ENCODE measurements at places on chromosomes 16 and 17. TPM values are rescaled to one million over a fixed set of nuclear protein-coding genes. Genes with fewer than 3 reads are reported as not detected.

GRCh38 chr17:36475346-36475970 is 11.0 kb upstream of the ZNHIT3 start:
- no peak overlapping the region for H3K27ac ChIP-seq
- no peak overlapping the region for H3K4me3 ChIP-seq
- no peak for DNase-seq
- H3K4me1 ChIP-seq: peaks cover 5% of the 10 kb centered on the region
- H3K36me3 ChIP-seq: no peaks in the 10 kb centered on the region
- peaks cover 58% of the 10 kb centered on the region for H3K27me3 ChIP-seq

Gene OTOP3
- not detected for polyA plus RNA-seq

Gene TBX21
- 2.2 TPM for polyA plus RNA-seq

GRCh38 chr16:56919099-56919800 is 12.7 kb upstream of the HERPUD1 start:
- H3K4me3 ChIP-seq: no peak overlapping the region
- DNase-seq: no peak
- peak overlapping the region; percentile 100 for H3K27ac ChIP-seq
- H3K36me3 ChIP-seq: peaks cover 6% of the 10 kb centered on the region
- H3K27me3 ChIP-seq: no peaks in the 10 kb centered on the region

GRCh38 chr16:83458612-83459011 is 349.2 kb upstream of the HSBP1 start:
- H3K36me3 ChIP-seq: no peaks in the 10 kb centered on the region
- H3K4me3 ChIP-seq: no peak overlapping the region
- no peak overlapping the region for H3K27ac ChIP-seq
- no peaks in the 10 kb centered on the region for H3K27me3 ChIP-seq
- DNase-seq: no peak

GRCh38 chr16:73949574-73950320 is 346.9 kb upstream of the PSMD7 start:
- no peak overlapping the region for H3K4me3 ChIP-seq
- no peaks in the 10 kb centered on the region for H3K4me1 ChIP-seq
- H3K36me3 ChIP-seq: no peaks in the 10 kb centered on the region
- peaks cover 17% of the 10 kb centered on the region for H3K27me3 ChIP-seq
- no peak overlapping the region for H3K27ac ChIP-seq

GRCh38 chr17:59335685-59336084 is 4.2 kb downstream of the YPEL2 start:
- peak overlapping the region; percentile 67 for H3K27ac ChIP-seq
- no peaks in the 10 kb centered on the region for H3K36me3 ChIP-seq
- no peaks in the 10 kb centered on the region for H3K27me3 ChIP-seq
- H3K4me1 ChIP-seq: peaks cover 71% of the 10 kb centered on the region
- DNase-seq: no peak

Gene SNX20
- polyA plus RNA-seq: 40.3 TPM

- no peaks in the 10 kb centered on the region for H3K27me3 ChIP-seq
- H3K4me3 ChIP-seq: no peak overlapping the region
- no peaks in the 10 kb centered on the region for H3K36me3 ChIP-seq
- DNase-seq: no peak
- no peak overlapping the region for H3K27ac ChIP-seq
These were observed 45.4 kb upstream of the MEIOC start for GRCh38 chr17:44610871-44611270.

Gene CLDN7
- polyA plus RNA-seq: 4.8 TPM

Gene CCL4L2
- polyA plus RNA-seq: 6.6 TPM

Gene TMEM101
- polyA plus RNA-seq: 25.7 TPM

DNA sequence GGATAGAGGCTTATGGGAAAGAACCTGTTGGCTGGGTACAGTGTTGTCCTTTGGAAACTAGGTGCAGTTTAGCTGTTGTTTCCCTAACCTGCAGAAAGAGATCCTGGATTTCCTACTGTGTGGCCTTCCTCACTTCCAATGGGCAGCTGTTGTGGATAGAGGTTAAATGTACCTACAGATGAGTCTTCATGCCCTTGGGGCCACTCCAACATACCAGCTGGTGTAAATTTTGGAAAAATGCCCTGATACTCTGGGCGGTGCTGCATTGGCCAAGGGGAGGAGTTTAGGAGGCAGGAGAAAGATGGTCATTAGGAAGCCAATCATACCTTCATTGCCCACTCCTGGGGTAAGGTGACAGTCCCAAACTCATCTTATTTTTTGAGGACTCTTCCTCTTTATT is 70.2 kb downstream of the SNX11 start:
- H3K4me3 ChIP-seq: no peak overlapping the region
- DNase-seq: no peak
- peaks cover 23% of the 10 kb centered on the region for H3K36me3 ChIP-seq
- H3K4me1 ChIP-seq: no peaks in the 10 kb centered on the region
- no peak overlapping the region for H3K27ac ChIP-seq
- no peaks in the 10 kb centered on the region for H3K27me3 ChIP-seq

Gene NF1
- polyA plus RNA-seq: 7.2 TPM

- no peaks in the 10 kb centered on the region for H3K27me3 ChIP-seq
- no peak overlapping the region for H3K27ac ChIP-seq
- H3K36me3 ChIP-seq: no peaks in the 10 kb centered on the region
- H3K4me1 ChIP-seq: peaks cover 33% of the 10 kb centered on the region
- H3K4me3 ChIP-seq: peak overlapping the region; percentile 54
These were observed 119.9 kb upstream of the SMURF2 start for GRCh38 chr17:64781810-64782555.

DNA sequence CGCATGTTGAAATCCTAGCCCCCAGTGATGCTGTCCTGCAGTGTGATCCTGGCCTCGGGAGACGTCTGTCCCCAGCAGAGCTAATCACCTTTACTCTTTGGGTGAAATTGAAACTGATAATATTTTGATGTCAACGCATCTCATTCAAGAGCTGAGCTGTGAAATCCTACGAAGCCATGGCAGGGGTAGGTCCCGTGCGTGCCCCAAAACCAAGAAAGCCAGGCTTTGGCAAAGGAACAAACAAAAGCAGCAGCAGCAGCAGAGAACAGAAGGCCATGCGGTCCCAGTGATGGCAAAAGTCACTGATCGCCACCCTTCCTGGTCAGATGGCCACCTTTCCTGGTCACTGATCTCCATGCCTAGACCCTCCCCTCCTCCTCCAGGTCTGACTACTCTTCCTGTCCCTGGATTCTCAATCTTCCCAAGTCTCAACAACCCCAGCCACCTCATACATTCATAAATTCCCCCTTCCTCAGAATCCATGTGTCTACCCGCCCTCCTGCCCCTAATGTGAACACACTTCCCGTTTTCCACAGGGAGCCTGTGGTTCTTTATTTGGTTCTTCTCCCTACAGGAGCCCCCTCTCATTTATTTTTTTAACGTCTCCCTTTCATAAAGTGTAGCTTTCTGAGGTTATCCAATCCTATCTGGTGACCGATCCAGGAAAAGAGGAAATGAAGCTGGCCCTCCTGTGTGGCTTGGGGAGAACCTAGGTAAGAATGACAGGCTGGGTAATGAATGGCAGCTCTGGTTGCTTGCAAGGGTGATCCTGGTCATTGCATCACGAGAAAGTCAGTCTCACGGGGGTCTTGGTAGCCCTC is 50.3 kb downstream of the CPPED1 start:
- H3K27me3 ChIP-seq: no peaks in the 10 kb centered on the region
- DNase-seq: no peak
- H3K27ac ChIP-seq: no peak overlapping the region
- H3K4me1 ChIP-seq: no peaks in the 10 kb centered on the region
- H3K36me3 ChIP-seq: no peaks in the 10 kb centered on the region

- peaks cover 16% of the 10 kb centered on the region for H3K36me3 ChIP-seq
- no peak for DNase-seq
- no peak overlapping the region for H3K27ac ChIP-seq
- H3K27me3 ChIP-seq: no peaks in the 10 kb centered on the region
- H3K4me3 ChIP-seq: no peak overlapping the region
- peaks cover 38% of the 10 kb centered on the region for H3K4me1 ChIP-seq
These were observed 6.4 kb downstream of the PHKB start for GRCh38 chr16:47467501-47467900.

Gene TLCD1
- polyA plus RNA-seq: 0.93 TPM

DNA sequence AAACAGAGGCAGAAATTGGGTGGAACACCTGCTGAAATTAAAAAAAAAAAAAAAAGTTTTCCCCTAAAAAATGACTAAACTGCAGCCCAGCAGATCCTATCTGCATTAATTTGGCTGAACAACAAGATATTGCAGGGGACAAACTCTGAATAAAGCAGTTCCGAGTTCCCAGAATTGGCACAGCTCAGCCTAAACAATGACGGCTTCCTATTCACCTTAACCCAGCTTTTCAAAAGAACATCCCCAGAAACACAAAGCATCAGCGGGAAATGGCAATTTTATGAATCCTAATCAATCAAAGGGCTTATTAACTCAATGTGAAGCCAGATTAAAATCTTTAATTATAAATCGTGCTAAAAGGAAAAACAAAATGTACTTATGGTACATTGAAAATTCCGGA is 497.8 kb upstream of the ZFHX3 start:
- no peak overlapping the region for H3K27ac ChIP-seq
- peaks cover 52% of the 10 kb centered on the region for H3K27me3 ChIP-seq
- no peaks in the 10 kb centered on the region for H3K4me1 ChIP-seq

DNA sequence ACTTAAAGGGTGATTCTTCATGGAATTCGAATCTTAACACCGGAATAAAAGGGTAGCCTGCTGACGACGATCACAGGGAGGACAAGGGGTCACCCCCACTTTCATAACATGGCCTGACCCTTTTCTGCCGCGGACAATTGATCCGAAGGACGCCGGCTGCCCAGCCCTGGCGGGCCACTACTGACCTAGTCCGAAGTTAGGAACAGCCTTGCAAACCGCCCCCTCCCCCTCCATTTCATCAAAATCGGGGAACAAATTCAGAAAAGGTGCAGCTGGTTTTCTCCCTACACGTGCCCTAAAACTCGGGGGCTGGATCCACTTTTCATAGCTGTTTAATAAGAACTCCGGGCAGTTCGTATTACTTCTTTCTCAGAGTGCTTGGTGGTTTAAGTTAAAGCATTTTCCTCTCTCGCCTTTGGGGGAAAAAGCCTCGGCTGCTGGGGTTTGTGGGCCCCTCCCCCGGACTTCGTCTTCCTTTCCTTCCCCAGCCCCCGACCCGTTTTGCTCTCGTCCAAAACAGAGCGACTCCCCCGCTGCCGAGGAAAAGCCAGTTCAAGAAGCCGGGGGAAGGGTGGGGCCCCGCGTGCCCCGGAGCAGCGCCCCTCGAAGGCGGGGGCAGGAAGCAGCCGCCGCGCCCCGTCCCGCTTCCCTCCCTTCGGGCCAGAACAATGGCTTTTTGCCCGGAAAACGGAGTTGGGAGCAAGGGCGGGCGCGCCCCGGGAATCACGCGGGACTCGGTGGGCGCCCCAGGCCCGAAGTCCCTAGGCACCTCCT is 641 bp upstream of the CBX2 start:
- peak overlapping the region; percentile 76 for H3K4me3 ChIP-seq
- no peak for DNase-seq
- peaks cover 16% of the 10 kb centered on the region for H3K4me1 ChIP-seq
- H3K36me3 ChIP-seq: no peaks in the 10 kb centered on the region
- no peak overlapping the region for H3K27ac ChIP-seq

GRCh38 chr17:60168654-60169053 is 18.9 kb downstream of the CA4 start:
- peaks cover 8% of the 10 kb centered on the region for H3K4me1 ChIP-seq
- no peak for DNase-seq
- H3K4me3 ChIP-seq: no peak overlapping the region
- H3K27me3 ChIP-seq: no peaks in the 10 kb centered on the region

DNA sequence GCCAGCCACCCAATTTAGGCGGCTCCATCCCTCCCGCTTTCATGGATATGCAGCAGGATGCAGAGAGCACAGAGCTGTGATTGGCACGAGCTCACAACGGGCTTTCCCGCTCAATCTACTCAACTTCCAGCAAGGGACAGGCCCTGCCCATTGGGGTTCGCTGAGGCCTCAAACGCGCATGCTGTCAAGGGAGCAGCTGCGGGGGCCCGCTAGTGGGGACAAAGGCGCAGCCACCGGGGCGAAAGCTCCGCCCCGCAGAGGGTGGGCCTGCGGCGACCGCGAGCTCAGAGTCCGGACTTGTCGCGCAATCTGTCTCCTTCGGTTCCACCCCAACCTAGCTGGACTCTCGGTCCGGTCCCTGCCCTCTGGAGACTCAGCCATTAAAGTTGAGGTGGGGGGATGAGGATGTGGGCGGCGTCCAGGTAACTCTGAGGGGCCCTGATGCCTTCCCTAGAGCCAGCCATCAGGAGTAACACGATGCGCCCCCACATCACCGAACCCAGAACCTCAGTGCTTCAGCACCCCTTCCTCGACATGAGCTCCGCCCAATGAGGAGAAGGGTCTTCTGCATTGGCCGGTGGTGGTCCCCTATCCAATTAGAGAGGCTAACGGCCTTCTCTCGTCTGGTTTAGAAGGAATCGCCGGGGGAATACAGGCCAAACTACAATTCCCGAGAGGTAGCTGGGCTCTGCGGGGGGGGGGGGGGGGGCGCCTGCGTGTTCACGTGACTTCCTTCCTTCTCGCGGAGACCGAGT is 489 bp upstream of the NFATC3 start:
- DNase-seq: peak; percentile 89
- H3K36me3 ChIP-seq: no peaks in the 10 kb centered on the region
- H3K4me3 ChIP-seq: peak overlapping the region; percentile 92
- peak overlapping the region; percentile 97 for H3K27ac ChIP-seq

Gene IL17C
- polyA plus RNA-seq: not detected

DNA sequence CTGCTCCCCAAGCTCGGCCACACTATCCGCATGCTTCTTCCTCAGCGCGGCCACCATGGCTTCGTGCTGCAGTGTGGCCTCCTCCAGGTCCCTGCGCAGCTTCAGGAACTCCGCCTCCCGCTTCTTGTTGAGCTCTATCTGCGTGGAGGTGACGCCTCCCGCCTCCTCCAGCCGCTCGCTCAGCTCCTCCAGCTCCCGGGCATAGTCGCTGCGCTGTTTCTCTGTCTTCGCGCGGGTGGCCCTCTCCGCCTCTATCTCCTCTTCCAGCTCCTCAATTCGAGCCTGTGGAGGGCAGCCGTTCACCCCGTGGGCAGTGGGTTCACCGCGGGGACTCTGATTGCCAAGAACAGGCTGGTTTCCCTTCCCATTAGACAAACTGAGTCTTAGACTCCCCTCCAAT is 19.0 kb downstream of the MYH3 start:
- H3K27ac ChIP-seq: no peak overlapping the region
- H3K4me3 ChIP-seq: no peak overlapping the region
- DNase-seq: no peak
- peaks cover 50% of the 10 kb centered on the region for H3K36me3 ChIP-seq

Gene STAC2
- not detected for polyA plus RNA-seq

- no peak for DNase-seq
- no peak overlapping the region for H3K27ac ChIP-seq
- peaks cover 23% of the 10 kb centered on the region for H3K27me3 ChIP-seq
- no peak overlapping the region for H3K4me3 ChIP-seq
These were observed 35.8 kb downstream of the GP2 start for GRCh38 chr16:20291208-20292206.

Gene MPDU1
- 41.1 TPM for polyA plus RNA-seq

DNA sequence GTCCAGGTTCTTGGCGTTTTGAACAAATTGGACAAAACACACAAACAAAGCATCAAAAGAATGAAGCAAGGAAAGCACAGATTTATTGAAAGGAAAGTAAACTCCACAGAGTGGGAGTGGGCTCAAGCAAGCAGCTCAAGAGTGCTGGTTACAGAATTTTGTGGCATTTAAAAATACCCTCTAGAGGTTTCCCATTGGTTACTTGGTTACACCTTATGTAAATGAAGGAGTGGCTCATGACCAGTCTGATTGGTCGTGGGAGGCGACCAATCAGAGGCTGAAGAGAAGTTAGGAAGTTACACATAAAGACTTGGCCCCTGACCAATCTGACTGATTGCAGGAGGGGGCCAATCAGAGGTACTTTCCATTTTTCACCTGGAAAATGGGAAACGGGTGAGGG is 1373.8 kb upstream of the GOT2 start:
- no peaks in the 10 kb centered on the region for H3K27me3 ChIP-seq
- no peak overlapping the region for H3K4me3 ChIP-seq
- no peaks in the 10 kb centered on the region for H3K36me3 ChIP-seq
- DNase-seq: no peak
- no peak overlapping the region for H3K27ac ChIP-seq

Gene AGRP
- not detected for polyA plus RNA-seq

Gene FOXC2
- not detected for polyA plus RNA-seq

All from naive B cell (primary cell).